Left cardiac atrium (tissue), 4 donors: ENCODE measurements at places on chromosomes 6 and 20.
A peak's percentile ranks its signal among the peaks of the same experiment; 100 is the strongest.

GRCh38 chr20:2838170-2838797, 2.2 kb downstream of the PCED1A start:
- DNase-seq, result no peak

GRCh38 chr6:134247231-134247833, 70.6 kb downstream of the SGK1 start:
- no peak for DNase-seq

- DNase-seq, result peak; percentile 2
These were observed 6.0 kb downstream of the APMAP start for GRCh38 chr20:24986436-24987015.

DNA sequence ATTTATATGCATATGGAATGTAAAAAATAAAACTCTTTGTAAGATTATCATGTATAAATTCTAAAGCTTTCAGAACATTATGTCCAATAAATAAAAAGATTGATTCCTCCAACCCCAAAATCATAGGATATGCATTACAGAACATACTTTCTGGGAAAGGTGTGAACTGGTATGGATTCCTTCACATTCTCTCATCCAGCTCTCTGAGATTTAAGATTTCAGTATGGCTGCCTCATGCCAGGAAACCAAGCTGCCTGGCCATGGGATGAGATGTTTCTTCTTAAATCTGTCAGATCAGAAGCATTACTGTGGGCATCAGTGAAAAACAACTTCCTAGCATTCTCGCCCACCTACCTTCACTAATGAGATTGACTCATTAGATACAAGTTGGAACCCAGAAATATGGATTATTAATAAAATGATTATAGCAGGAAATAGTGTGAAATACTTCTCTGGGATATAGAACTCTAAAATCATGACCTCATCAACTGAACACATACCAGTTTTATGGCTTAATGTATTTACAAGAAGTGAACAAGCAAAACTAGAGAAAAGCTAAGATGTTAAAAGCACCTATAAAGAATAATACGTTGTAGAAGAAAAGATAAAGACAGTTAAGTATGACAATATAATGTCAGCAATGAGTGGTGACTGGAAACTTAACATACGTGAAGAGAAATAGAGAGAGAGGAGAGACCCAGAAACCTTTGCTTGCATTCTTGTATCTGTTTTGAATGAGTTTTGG, 171.6 kb upstream of the PHACTR1 start:
- no peak for DNase-seq
